ENCODE measurements at places on chromosomes 5 and 9.

DNA sequence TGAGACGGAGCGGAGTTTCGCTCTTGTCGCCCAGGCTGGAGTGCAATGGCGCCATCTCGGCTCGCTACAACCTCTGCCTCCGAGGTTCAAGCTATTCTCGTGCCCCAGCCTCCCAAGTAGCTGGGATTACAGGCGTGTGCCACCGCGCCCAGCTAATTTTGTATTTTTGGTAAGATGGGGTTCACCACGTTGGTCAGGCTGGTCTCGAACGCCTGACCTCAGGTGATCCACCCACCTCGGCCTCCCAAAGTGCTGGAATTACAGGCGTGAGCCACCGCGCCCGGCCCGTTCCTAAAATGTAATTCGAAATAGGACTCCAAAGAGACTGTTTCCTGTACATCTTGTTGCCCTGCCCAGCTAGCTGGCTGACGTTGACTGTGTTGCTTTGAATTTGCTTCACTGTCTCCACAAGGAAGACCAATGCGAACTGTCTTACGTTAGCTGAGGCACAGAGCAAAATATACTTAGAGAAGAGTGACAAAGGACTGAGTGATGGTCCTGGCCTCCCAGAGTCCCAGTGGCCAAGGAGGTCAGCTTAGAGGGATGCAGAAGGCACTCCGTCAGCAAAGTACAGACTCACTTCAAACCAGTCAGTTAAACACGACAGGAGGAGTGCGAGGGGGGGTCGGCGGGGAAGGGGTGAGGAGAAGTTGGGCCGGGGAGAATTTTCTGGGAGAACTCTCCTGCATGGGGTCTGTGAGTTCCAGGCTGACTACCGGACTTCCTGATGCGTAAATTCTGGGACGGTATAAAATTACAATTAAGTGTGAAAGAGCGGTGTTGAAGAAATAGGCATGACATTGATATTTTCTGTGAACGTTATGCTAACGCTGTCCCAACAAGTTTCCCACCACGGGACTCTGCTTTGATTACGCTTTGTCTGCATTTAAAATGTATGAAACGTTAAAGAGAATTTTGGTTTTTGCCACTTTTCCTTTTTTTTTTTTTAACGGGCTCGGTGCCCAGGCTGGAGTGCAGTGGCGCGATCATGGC, 6.8 kb upstream of the TRIM41 start:
- no peak for DNase-seq

- no peak for DNase-seq
These were observed 351.9 kb upstream of the TNC start for GRCh38 chr9:115469841-115470240.

- DNase-seq: no peak
These were observed 90.7 kb upstream of the FSTL4 start for GRCh38 chr5:133702791-133703770.

DNA sequence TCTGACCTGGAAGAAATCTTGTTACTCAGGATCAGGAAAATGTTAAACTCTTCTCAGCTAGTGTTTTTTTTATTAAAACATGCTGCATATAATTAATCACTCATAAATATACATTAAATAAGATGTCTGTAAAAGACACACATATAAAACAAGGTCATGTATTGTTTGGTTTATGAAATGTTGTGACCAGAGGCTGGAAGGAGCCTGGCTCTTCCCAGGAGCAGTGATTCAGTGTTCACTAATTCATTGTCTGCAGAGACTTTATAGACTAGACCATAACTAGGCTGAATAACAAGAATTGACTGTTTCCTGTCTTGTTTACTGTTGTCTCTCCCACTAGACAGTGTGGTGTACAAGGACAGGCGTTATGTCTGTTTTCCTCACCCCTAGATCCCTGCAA, 49.1 kb upstream of the ANKRD55 start:
- no peak for DNase-seq

DNA sequence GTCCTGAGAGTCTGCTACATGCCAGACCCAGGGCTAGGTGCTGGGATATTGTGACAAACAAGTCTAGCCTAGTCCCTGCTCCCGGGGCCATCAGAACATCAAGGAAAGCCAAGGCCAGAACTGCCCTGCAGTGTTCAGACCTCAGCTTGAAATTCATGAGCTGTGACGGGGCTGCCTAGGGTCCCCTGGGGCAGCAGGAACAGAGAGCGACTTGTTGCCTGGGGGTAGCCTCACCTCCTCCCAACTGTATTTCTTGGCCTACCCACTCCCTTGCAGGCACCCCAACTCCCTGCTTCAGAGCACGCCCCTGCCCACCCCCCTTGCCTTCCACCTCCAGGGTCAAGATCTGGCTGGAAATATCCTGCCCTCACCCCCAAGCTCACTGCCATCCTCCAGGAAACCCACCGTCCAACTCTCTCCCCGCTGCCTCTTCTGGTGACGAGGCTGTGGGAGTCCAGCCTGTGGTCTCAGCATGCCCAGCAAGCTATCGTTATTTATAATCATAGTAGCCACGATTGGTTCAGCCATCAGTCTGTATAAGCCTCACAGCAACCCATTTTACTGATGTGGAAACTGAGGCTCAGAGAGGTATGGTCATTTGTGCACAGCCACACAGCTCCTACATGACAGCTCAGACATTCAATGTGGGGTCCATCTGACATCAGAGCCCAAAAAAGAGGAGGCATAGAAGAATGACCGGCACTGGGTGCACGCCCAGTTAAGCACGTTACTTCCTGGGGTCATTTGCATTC, 10.7 kb downstream of the DNM1 start:
- no peak for DNase-seq

DNA sequence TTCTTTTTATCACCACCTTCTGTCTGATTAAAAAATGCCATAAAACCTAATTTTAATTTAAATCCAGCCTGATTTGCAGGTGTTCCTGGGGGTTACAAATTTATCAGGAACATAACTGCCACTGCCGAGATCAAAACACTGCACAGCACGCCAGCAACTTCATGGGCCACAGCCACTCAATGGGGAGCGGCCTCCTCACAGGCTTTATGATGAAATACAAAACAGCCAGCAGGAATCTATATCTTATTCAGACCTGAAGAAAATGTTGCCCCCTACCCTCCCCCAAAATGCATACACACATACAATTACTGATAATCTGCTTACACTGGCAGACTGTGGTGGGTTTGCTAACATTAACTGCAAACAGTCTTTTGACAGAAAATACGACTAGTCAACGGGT, 151.7 kb upstream of the POU5F2 start:
- no peak for DNase-seq
